Stimulated activated CD8-positive, alpha-beta memory T cell treated with anti-CD3 and anti-CD28 coated beads, Interleukin-7, amount 100 ng/mL, for 24 hours (primary cell): ENCODE measurements at places on chromosomes 3 and 15.
A peak's percentile ranks its signal among the peaks of the same experiment; 100 is the strongest.

DNA sequence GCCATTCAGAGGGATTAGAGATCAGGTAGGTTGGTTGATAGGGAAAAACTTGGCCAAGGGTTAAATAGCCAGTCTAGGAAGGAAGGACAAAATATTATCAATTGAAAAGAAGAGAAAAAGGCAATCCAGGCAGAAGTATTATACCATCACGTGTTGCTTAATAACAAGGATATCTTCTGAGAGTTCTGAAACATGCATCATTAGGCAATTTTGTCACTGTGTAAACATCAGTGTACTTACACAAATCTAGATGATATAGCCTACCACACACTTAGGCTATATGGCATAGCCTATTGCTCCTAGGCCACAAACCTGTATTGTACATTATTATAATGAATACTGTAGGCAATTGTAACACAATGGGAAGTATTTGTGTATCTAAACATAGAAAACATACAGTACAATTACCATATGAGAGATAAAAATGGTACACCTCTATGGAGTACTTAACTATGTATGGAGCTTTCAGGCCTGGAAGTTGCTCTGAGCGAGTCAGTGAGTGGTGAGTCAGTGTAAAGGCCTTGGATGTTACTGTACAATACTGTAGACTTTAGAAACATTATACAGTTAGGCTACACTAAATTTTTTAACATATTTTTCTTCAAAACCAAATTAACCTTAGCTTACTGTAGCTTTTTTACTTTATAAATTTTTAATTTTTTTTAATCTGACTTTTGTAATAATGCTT lies 2.7 kb downstream of the TEX55 start:
- DNase-seq: no peak

DNA sequence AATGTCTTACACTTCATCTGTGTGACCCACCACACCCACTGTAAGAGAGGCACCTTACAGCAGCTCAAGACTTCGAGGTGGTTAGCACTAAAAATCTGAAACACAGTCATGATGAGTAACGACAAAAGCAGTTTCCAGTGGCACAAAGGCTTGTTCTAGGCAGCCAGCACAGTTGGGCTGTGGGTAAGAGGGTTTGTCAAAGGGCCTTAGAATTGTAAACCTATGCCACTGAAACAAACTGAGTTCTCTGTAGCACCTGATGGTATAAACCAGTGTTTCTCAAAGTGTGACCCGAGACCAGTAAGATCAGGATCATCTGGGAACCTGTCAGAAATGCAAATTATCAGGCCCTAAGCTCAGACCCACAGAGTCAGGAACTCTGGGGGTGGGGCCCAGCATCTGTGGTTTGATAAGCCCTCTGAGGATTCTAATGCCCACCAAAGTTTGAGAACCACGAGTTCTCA lies 36.5 kb downstream of the DAPK2 start:
- DNase-seq: peak; percentile 18

- no peak for DNase-seq
These were observed 77.0 kb downstream of the LRIG1 start for GRCh38 chr3:66423791-66424190.

- no peak for DNase-seq
These were observed 374.9 kb upstream of the TGFBR2 start for GRCh38 chr3:30231277-30232141.

- no peak for DNase-seq
These were observed 63.9 kb upstream of the RGMA start for GRCh38 chr15:93152951-93153350.

- DNase-seq: no peak
These were observed 234.4 kb upstream of the TBL1XR1 start for GRCh38 chr3:177431525-177432176.

DNA sequence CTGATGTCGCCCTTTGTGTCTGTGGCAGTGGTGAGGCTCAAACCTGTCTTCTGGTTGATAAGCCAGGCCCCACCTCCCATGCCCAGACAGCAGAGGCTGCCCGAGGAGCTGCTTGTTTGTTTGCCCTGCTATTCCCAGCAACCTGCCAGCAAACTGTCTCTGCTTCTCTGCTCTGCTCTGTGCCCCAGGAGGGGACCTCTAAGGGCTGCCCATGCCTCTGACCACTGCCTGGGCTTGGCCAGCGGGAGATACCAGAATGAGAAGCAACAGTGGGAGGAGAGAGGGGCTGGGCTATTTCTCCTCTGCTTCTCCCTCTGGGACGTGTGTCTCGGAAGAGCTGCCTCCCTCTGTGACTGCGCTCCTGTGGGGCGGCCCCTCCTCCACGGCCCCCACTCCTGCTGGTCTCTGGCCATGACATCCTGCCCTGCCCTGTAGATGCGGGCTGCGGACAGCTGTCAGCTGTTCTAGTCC lies 213.1 kb downstream of the RPLP1 start:
- DNase-seq: no peak

- no peak for DNase-seq
These were observed 72.0 kb downstream of the DHX30 start for GRCh38 chr3:47874913-47875312.

- no peak for DNase-seq
These were observed 1.3 kb upstream of the ZBTB47 start for GRCh38 chr3:42652251-42652610.

GRCh38 chr15:96474231-96474664 lies 143.7 kb downstream of the NR2F2 start:
- DNase-seq: no peak
